Karpas-422 (cell line): ENCODE measurements at places on chromosomes 2 and 18. TPM values are rescaled to one million over a fixed set of nuclear protein-coding genes. Genes with fewer than 3 reads are reported as not detected.

DNA sequence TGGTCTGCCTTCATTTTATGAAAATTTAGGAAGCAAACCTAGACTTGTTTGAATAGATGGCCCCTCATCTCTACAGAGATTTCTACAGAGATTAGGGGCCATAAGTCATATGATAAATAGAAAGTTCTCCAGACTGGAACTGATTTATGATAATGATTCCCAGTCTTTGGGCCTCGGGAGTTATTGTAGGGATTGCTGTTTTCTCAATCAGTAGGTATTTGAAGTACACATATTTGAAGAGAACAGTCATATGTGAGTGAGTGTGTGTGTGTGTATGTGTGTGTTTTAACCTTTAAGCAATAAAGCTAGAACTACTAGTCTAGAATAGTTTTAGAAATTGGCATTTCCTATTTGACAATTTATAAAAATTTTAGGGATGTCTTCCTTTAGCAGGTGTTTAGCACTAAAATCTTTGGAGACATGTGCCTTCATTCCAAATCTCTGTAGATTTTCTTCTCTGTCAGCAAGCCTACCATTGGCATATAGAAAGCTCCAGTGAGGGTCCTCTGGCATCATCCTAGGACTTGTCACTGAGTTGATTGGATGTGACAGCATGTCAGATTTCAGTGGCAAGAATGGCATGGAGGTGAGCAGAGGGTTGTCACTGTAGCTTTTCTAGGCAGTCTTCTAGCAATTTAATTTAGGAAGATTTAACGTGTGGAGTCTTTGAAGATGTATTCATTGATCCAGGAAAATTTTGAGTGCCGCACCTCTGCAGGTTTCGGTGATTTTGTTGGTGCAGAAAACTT is 71.2 kb downstream of the MYO1B start:
- H3K27me3 ChIP-seq, result no peaks in the 10 kb centered on the region
- H3K4me1 ChIP-seq, result no peaks in the 10 kb centered on the region
- no peak overlapping the region for H3K4me3 ChIP-seq
- no peaks in the 10 kb centered on the region for H3K36me3 ChIP-seq

GRCh38 chr2:216408426-216409290 is 3.6 kb upstream of the SMARCAL1 start:
- H3K27ac ChIP-seq, result no peak overlapping the region
- H3K27me3 ChIP-seq, result no peaks in the 10 kb centered on the region
- peaks cover 36% of the 10 kb centered on the region for H3K4me1 ChIP-seq
- H3K4me3 ChIP-seq, result no peak overlapping the region

GRCh38 chr2:41004700-41005099 is 552.8 kb upstream of the SLC8A1 start:
- no peak overlapping the region for H3K27ac ChIP-seq
- H3K4me1 ChIP-seq, result no peaks in the 10 kb centered on the region
- DNase-seq, result no peak
- no peak overlapping the region for H3K4me3 ChIP-seq
- no peaks in the 10 kb centered on the region for H3K36me3 ChIP-seq

DNA sequence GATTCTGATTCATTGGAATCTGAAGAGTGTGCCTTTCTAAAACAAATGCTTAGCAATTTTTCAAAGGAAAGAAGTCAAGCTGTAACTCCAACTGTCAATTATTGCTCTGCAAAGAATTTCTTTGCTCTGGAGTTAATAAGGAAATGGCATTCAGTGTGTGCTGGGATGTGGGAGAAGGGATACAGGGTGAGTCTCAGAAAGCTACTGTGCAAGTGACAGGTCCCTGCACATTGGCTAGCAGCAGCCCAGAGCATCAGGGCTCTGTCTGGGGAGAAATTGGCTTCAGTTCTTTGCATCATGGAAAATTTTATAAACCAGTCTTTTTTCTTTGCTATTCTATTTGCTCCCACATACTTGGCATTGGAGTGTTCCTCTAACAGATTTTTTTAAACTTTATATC is 1.1 kb upstream of the SYT4 start:
- H3K27me3 ChIP-seq, result no peaks in the 10 kb centered on the region
- no peaks in the 10 kb centered on the region for H3K4me1 ChIP-seq
- no peak overlapping the region for H3K27ac ChIP-seq
- H3K36me3 ChIP-seq, result no peaks in the 10 kb centered on the region
- H3K4me3 ChIP-seq, result no peak overlapping the region
- DNase-seq, result no peak

DNA sequence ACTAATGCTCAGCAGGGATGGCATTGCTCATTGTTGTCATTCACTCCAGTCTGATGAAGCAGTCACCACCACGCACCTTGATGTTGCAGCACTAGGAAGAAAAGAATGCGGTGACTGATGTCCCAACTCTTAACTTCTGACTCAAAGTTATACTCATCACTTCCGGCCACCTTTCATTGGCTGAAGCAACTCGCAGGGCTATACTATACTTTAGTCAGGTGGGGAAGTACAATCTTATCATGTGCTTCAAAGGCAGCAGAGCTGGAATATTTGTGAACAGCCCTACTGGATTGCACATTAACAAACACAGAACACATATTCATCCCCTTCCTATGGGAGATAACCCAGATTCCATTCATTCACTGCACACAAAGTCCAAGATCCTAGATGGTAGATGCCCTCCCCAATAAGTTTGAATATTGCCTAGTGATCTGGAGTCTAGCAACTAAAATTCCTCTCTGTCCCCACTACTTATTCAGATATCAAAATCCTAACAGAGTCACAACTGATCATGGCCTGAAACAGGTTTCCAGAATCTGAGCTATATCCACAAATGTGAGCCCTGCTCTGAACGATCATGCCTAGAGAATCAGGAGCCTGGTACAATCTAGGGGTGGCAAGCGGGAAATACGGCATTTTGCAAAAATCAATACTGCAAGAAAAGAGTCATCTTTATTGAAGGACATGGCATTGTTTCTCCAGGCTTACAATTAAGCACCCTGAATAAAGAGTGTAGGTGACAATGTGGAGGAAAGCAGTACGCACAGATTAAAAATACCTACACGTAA is 3.4 kb upstream of the SPATS2L start:
- H3K27me3 ChIP-seq, result no peaks in the 10 kb centered on the region
- H3K27ac ChIP-seq, result no peak overlapping the region
- no peak overlapping the region for H3K4me3 ChIP-seq
- DNase-seq, result no peak
- H3K36me3 ChIP-seq, result no peaks in the 10 kb centered on the region
- no peaks in the 10 kb centered on the region for H3K4me1 ChIP-seq

- no peaks in the 10 kb centered on the region for H3K27me3 ChIP-seq
- H3K4me3 ChIP-seq, result no peak overlapping the region
- H3K4me1 ChIP-seq, result no peaks in the 10 kb centered on the region
- H3K27ac ChIP-seq, result no peak overlapping the region
- H3K36me3 ChIP-seq, result no peaks in the 10 kb centered on the region
These were observed 94.3 kb downstream of the RNF144A start for GRCh38 chr2:7011356-7012083.

- no peaks in the 10 kb centered on the region for H3K27me3 ChIP-seq
- no peaks in the 10 kb centered on the region for H3K36me3 ChIP-seq
- no peak overlapping the region for H3K4me3 ChIP-seq
These were observed 14.5 kb upstream of the SULT1C4 start for GRCh38 chr2:108363024-108363907.

GRCh38 chr2:178197791-178198190 is 3.5 kb downstream of the OSBPL6 start:
- H3K27me3 ChIP-seq, result no peaks in the 10 kb centered on the region
- no peak overlapping the region for H3K4me3 ChIP-seq
- no peaks in the 10 kb centered on the region for H3K36me3 ChIP-seq
- peaks cover 14% of the 10 kb centered on the region for H3K4me1 ChIP-seq
- DNase-seq, result no peak

GRCh38 chr2:225488743-225489142 is 89.2 kb downstream of the NYAP2 start:
- H3K36me3 ChIP-seq, result no peaks in the 10 kb centered on the region
- H3K27ac ChIP-seq, result no peak overlapping the region
- H3K4me1 ChIP-seq, result no peaks in the 10 kb centered on the region
- no peak for DNase-seq

GRCh38 chr2:9707008-9707407 is 76.2 kb upstream of the YWHAQ start:
- H3K36me3 ChIP-seq, result no peaks in the 10 kb centered on the region
- H3K4me1 ChIP-seq, result peaks cover 11% of the 10 kb centered on the region
- no peak overlapping the region for H3K27ac ChIP-seq
- no peaks in the 10 kb centered on the region for H3K27me3 ChIP-seq

GRCh38 chr2:10664652-10665051 is 25.1 kb downstream of the NOL10 start:
- H3K36me3 ChIP-seq, result peaks cover 58% of the 10 kb centered on the region
- peaks cover 3% of the 10 kb centered on the region for H3K4me1 ChIP-seq
- H3K27ac ChIP-seq, result no peak overlapping the region
- no peaks in the 10 kb centered on the region for H3K27me3 ChIP-seq
- no peak for DNase-seq

DNA sequence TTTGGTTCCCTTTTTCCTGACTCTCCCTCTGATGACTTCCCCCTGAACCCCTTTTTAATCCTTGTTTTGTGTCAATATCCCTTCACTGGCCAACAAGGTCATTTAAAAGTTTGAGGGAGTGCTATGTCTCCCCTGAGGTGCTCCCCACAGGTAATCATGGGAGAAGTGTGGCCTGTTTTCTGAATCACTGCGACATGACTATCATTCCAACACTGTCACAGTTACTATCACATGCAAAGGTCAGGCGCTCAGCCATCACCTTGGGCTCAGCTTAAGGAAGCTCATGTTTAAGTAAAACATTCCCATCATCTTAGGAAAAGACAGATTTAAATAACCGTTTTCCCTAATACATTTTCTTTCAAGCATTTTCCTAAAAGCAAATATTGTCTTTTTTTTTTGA is 20.9 kb upstream of the ACAA2 start:
- H3K27me3 ChIP-seq, result no peaks in the 10 kb centered on the region
- H3K4me1 ChIP-seq, result no peaks in the 10 kb centered on the region
- DNase-seq, result no peak
- H3K27ac ChIP-seq, result no peak overlapping the region
- H3K36me3 ChIP-seq, result no peaks in the 10 kb centered on the region
- no peak overlapping the region for H3K4me3 ChIP-seq

DNA sequence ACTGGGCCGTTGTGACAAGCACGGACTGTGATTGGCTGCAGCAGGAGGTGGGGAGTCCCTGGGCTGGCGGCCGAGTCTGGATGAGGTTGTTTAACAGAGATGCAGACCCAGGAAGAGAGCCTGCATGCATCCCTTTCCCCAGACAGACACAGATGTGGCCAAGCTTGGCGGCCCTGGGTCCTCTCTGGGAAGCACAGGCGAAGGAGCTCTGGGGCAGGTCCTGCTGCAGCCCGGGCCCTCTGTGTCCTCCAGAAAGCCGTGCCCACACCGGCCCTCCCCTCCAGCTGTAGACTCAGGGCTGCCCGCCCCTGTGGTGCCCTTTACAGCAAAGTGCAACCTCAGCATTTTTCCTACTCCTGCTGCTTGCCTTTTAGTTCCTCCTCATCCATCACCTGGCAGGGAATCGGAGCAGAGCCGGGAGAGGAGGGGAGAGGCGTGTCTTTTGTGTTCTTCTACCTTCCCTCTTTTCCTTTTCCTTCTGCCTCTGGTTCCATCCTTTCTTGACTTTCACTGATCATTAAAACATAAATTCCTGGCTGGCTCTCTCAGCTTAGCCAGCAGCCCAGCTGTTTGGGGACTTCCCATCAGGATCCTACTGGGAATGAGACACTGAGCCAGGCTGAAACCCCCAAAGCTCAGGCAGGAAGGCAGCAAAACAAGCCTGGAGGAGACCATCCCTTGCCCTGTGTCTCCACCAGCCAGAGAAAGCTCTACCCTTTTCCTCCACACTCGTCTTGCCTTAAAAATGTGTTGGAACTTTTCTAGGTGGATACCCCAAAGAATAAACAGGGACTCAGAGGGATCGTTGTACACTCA is 75.0 kb downstream of the CTIF start:
- DNase-seq, result no peak
- H3K36me3 ChIP-seq, result no peaks in the 10 kb centered on the region
- H3K27me3 ChIP-seq, result no peaks in the 10 kb centered on the region

DNA sequence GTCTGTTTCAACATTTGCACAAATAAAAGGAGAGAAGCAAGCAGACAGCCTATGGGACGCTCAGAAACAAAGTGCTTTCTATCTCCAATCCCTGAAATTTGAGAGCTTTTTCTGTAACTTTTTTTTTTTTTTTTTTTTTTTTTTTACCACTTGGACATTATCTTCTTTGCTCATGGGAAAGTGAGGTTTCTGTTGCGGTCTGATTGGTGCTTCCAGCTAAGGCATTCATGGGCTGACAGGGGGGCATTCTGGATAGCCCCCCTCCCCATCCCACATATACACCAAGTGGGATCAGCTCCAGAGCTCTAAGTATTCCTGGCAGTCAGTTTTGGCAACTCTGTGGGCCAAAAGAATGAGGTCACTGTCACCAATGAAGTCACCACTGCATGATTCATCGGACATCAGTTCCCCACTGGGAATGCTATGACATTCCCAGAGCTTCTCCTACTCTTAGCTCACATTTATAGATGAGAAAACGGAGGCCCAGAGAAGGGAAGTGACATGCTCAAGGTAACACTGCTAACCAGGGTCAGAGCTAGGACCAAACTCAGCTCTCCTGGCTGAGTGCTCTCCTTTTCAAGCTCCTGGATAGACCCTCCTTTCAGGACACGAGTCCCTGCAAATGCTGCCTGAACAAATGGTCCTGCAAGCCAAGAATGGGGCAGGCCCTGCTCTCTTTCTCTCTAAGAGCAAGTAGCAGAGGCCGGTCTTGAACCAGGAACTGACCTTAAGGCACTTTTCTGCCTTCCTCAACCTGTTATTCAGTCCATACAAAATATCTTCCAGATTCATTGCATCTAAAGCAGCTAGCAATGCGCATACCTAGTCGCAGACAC is 61.3 kb downstream of the TMEM247 start:
- H3K4me1 ChIP-seq, result peaks cover 39% of the 10 kb centered on the region
- DNase-seq, result no peak
- H3K4me3 ChIP-seq, result no peak overlapping the region
- H3K27me3 ChIP-seq, result no peaks in the 10 kb centered on the region

DNA sequence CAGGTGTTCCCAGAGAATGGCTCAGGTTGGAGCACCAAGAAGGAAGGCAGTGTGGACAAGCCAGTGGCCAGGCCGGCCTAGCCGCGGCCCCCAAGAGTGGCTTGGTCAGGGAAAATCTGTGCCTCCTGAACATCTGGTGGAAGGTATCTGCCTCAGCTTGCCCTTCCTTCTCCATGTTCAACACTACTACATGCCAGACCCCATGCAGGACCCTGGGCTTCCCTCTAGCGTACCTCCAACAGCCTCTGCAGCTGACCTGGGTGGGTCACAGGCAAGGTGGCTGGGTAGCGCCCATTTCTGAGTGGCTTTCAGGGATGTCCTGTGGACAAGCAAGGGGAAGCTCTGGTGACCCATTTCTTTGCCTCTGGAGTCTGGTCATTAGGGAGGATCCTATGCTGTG is 7.7 kb downstream of the WNT10A start:
- H3K27ac ChIP-seq, result no peak overlapping the region
- H3K27me3 ChIP-seq, result no peaks in the 10 kb centered on the region
- H3K36me3 ChIP-seq, result no peaks in the 10 kb centered on the region
- H3K4me1 ChIP-seq, result peaks cover 35% of the 10 kb centered on the region

The WNT10A gene
- 2.9 and 3.8 TPM in 2 replicates for total RNA-seq

The KCNS3 gene
- total RNA-seq, result 1.5 and 2.5 TPM in 2 replicates

The SERPINB12 gene
- not detected in 2 replicates for total RNA-seq
